Colonic mucosa (tissue), 4 donors: ENCODE measurements at places on chromosomes 1 and 21. TPM values are rescaled to one million over a fixed set of nuclear protein-coding genes. Genes with fewer than 3 reads are reported as not detected.

GRCh38 chr1:64757213-64757612 is 12.3 kb downstream of the RAVER2 start:
- DNase-seq = peak; percentile 25

The RGS8 gene
- not detected for total RNA-seq

GRCh38 chr1:200699871-200700270 is 30.2 kb upstream of the DDX59 start:
- no peak for DNase-seq

DNA sequence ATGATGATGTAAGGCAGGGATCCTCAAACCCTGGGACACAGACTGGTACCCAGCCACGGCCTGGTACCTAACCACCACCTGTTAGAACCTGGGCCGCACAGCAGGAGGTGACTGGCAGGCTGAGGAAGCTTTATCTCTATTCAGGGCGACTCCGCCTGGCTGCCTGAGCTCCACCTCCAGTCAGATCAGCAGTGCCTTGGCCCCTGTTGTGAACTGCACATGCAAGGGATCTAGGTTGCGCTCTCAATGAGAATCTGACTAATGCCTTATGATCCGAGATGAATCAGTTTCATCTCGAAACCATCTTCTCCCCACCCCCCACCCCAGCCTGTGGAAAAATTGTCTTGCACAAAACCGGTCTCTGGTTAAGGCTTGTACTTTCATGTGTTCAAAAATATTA is 4.2 kb downstream of the RNPC3 start:
- DNase-seq = no peak

- DNase-seq = no peak
These were observed 13.7 kb upstream of the ACADM start for GRCh38 chr1:75710832-75711231.

The HCRTR1 gene
- total RNA-seq = not detected

- no peak for DNase-seq
These were observed 13.4 kb upstream of the FAM43B start for GRCh38 chr1:20538760-20539551.

DNA sequence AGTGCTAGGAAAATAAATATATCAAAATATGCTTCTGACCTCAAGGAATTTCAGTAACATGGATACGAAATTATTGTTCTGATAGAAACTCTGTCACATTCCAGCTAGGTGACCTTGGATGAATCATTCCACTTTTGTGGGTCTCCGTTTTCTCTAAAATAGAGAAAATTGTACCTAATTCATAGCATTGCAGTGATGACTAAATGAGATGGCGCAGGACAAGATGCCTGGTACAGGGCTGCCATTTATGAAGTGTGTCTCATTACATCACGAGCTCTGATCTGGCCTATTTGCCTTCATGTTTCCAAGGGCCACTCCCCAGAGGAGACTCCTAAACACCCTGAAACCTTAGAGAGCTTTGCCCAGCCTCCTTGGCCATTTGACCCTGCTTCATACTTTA is 480.0 kb upstream of the USP24 start:
- DNase-seq = no peak

GRCh38 chr1:230939806-230940489 is 38.7 kb downstream of the TTC13 start:
- DNase-seq = no peak

- no peak for DNase-seq
These were observed 14.4 kb downstream of the CAPN9 start for GRCh38 chr1:230761443-230762167.

The LPAR3 gene
- 2.3 TPM for total RNA-seq

The AVPR1B gene
- 0.89 TPM for total RNA-seq

- DNase-seq = no peak
These were observed 103.9 kb downstream of the EBNA1BP2 start for GRCh38 chr1:43067977-43068751.

The MFAP2 gene
- total RNA-seq = 1.4 TPM

DNA sequence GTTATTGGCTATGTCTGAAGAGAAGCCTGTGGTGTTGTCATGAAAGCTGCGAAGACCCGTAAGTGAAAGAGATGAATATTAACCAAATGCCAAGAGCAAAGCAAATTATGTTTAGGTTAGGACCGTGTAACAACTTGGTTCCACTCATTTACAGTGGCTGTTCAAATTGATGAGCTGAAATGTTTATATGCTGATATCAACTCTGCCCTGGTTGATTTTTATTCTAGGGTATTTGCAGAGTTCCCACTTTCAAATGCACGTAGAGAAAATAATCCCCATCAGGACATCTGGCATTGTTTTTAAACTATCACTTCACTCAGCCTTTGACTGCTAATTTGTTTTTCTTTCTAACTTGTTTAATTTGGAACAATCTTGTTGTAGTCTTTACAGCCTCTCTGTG is 581.6 kb upstream of the ADAMTS5 start:
- no peak for DNase-seq

DNA sequence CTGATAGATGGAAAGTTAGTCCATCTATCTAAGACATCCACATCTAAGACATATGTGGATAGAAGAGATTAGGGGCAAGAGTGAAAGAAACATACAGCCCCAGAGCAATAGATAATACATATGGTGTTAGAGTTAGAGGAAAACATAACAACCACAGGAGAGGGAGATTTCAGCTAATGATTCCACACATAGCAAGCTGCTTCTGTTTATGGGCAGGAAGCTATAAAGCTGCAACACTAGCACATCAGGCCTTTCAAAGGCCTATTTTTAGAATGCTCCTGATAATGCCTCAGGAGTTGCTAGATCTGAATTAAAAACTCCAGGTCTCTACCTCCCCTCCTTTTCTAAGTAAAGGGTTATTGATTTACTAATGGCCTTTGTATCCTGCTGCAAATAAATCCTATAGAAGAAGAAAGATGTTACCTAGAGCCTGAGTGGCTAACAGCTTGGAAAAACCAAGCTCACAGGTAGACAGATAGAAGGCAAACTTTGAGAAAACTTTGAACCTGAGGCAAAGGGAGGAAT is 36.1 kb downstream of the BRINP2 start:
- DNase-seq = no peak

GRCh38 chr1:182643699-182644098 is 39.5 kb upstream of the RGS16 start:
- no peak for DNase-seq

DNA sequence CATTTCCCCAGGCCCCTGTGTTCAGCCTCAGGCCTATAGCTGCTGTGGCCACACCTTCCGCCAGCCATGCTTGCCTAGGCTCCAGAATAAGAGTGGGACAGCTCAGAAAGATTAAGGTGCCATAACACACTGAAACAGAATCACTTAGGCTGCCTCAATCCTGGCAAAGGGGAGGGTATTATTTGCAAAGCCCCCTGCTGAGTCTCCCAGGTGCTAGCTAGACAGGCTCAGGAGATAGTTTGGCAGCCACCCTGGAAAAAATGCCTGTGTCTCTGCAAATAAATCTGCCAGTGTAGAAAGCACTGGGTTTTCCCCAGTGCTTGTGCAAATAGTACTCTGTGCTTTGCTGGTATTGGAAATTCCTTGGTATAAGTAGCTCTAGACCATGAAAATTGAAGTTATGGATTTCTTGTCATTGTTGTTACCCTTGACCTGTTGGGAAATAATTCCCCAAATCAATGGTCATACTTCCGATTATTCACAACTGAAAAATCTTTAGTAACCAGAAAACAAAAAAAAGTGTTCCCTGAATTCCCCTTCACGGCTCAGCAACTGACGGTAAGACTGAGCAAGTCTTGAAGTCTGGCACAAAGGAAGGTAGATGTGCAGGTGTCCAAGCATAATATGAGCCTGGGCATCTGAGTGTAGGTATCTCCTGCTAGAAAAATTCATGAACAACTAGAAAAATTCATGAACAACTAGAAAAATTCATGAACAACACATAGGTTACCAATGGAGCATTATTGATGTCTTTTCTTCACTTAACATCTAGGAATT is 56.9 kb downstream of the PROX1 start:
- DNase-seq = no peak

- DNase-seq = no peak
These were observed 5.5 kb downstream of the CACYBP start for GRCh38 chr1:175005085-175005783.

The SCAF4 gene
- total RNA-seq = 35.9 TPM

DNA sequence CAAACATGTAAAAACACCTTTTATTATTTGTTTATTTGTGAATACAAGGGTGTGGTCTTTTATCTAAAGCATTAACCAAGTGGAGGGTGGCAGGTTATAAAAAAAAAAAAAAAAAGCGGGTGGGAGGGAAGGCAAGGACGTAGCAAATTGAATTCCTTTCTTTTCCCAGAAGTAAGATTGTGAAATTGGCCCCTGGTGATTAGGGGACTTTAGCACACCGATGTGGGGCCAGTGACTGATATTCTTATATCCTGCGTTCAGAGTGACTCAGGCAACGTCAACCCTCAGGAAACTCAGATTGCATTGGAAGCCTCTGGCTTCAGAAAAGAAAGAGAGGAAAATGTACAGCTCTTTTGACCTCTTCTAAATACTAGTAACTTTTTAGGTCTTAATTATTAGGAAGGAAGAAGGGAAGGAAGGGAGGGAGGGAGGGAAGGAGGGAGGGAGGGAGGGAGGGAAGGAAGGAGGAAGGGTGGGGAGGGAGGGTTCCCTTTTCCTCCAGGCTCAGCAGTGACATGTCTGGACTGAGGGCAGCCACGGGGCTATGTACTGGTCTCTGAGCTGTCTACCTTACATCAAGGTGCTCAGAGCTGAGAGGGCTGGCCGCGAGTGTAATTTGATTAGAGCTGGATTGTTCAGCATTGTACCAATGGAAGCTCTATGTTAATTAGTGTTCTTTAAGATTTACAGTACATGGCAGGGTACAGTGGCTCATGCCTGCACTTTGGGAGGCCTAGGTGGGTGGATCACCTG is 30.2 kb downstream of the EVA1C start:
- DNase-seq = no peak

GRCh38 chr1:109912873-109913272 is 2.2 kb downstream of the CSF1 start:
- no peak for DNase-seq

GRCh38 chr1:35555601-35556477 is 1.4 kb downstream of the KIAA0319L start:
- no peak for DNase-seq

- DNase-seq = no peak
These were observed 12.4 kb upstream of the BSDC1 start for GRCh38 chr1:32406629-32407111.

GRCh38 chr1:192067360-192067759 is 90.9 kb upstream of the RGS18 start:
- DNase-seq = no peak

The DAB1 gene
- not detected for total RNA-seq

- DNase-seq = no peak
These were observed 801.7 kb upstream of the BRINP3 start for GRCh38 chr1:191279266-191279800.

DNA sequence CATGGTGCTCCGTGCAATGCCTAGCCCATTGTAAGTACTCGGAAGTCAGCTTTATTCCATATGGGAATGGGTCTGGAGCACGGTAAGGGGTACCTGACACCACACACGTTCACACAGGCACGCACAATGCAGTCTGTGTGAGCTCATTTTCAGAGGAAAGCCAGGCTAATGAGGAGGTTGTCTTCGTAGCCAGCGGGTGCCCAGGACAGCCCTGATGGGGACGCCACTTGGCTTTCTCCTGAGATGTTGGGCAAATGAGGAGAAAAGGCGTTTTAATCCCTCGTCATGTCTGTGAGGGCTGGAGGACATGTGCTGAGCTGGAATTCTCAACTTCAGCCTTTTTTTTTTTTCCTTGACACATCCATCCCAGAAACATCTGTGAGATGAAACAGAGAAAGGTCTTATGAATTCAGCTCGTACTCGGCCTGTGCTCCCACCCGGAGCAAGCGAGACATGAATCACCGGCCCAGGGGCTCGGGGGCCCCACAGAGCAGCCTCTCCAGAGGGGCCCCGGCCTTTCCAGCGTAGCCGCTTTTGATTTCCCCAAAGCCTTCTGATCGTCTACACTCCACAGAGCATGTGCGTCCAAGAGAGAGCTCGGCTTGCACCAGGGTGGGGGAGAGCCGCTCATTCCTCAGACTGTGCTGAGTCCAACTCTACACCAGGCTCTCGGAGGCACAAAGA is 125.1 kb downstream of the EPHB2 start:
- DNase-seq = no peak

GRCh38 chr1:183227422-183228346 is 41.6 kb downstream of the LAMC2 start:
- peak; percentile 65 for DNase-seq

The TDRD5 gene
- 2.4 TPM for total RNA-seq

DNA sequence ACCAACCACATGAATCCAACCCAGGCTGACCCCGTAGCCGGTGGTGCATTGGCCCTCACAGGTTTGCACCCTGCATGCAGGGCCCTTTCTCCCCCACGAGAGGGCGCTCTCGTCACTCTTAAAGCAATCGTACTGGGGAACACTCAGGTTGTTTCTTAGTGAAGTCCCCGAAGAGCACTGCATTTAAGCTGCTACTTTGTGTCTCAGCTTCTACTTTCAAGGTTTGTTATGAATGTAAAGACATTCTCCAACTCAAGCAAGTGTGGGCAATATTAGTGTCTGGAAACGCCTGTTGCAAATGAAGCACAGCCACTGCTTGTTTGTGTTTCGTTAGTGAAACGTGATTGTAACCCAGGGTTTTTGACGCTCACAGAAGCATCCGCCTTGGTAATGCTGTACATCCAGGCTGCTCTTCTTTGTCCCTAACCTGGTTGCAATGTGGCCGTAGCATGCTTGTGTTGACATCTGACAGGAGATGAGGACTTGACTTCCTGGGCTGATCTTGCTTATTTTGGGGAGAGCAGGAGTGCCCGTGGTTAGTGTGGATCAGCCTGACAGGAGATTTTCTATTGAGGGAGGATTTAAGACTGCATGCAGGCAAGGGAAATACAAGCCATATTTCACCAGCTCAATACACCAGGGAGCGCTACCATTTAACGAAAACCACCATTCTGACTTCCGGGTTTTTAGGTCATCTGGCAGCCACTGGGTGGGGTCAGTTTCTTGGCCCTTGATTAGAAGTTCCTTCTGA is 79.8 kb downstream of the ST6GALNAC3 start:
- DNase-seq = peak; percentile 84

The AJAP1 gene
- total RNA-seq = 0.07 TPM

DNA sequence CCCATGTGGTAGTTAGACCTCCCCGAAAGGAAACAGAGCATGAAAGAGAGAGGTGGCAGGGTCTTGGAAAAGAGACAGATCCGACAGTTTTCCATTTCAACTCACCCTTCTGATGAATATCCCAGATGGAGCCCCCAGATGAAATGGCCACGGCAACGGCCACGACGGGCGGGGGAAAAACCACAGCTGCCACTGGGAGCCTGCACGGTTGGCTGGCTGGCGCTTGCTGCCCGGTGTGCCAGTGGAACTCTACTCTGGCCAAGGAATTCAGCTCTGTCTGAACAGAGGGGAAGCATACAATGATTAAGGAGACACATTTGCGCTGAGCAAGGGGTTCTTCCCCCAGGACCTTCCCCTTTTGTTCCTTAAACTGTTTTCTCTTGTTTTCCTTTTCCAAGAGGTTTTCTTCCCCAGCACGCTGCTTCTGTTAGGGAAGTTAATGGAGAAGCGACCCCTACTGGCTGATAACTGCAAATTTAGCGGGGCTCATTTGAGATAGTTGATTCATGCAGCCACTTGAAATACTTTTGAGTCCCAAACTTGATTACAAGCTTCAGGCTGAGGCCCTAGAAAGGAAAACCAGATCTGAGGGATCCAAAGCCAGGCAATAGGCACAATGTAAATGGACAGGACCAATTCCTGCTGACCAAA is 1122.5 kb downstream of the NCAM2 start:
- DNase-seq = no peak

- no peak for DNase-seq
These were observed 606.3 kb downstream of the NUF2 start for GRCh38 chr1:163928069-163928468.
